CD4-positive, alpha-beta memory T cell (primary cell): ENCODE measurements at places on chromosomes 3 and 15.

DNA sequence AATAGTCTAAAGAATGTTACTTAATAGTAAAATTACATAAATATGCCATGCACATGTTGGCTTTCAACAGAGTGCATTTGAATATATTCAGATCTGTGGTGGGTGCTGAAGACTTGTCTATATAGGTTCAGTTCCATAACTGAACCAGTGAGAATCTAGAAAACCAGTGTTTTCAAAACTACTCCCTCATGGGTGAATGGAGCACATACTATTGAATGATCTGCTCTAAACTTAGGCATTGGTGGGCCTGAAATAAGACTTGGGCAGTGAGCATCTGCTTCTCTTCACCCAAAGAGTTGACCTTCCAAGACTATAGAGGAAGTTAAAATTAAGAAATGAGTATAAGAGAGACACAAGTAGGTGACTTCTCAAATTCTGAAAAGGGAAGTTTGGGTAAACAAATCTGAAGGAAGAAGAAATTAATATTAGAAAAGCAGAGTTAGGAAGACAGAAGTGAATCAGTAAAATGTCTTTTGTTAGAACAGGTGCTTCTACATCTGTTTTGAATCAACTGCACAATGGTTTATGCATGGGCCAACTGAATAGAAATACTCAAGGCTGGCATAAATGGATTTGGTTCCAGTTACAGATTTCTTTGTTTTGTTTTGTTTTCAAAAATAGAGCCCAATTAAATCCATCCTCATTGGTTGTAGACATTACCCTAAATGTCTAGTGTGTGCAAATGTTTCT is 19.3 kb downstream of the ALCAM start:
- DNase-seq, result no peak

DNA sequence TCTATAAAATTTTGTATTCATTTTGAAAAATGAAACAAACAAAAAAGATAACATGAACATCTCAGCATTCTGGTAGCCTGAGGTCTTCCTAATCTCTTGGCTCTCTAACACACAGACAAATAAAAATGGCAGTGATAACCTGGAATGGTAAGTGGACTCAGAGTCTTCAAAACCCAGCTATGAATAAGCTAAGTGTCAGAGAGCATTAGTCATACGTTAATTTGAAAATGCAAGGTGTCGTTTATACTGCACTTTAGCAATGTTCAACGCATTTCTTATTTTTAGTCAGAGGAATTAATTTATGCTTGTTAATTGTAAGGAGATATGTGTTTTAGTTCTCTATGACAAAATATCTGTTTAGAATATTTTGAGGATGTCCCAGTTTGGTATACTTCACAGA is 294.3 kb downstream of the NEK10 start:
- no peak for DNase-seq

DNA sequence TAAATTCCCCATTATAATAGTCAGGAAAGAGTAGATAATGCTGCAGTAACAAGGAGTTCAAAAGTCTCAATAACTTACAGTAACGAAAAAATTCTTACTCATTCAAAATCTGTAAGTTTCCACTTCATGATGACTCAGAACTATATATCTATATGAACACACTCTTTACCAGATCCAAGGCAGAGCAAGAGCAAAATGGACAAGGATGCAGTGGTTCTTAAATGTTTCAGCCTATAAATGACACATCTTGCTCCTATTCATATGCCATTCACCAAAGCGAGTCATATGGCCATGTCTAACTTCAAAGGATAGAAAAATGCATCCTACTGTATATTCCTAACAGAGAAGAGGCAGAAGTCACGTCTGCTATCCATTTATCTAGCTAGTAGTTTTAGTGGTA is 787.7 kb downstream of the NAALADL2 start:
- DNase-seq, result no peak

DNA sequence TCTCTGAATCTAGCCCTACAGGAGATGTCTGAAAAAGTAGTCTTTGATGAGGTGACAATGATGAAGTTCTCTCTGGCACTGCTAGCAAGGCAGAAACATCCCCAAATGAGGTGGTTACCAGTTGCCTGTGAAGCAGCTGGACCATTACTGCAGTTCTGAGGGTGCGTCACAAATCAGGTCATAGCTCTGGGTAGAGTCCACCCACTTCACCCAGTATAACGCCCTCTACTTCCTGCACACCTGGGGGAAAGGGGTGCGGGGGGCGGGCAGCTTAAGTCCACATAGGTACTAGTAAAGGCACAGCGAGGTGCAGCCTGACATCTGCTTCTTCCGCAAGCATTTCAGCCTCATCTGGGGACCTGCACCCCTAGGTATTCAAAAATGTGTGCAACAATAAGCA is 13.4 kb upstream of the SATB1 start:
- DNase-seq, result peak; percentile 75

DNA sequence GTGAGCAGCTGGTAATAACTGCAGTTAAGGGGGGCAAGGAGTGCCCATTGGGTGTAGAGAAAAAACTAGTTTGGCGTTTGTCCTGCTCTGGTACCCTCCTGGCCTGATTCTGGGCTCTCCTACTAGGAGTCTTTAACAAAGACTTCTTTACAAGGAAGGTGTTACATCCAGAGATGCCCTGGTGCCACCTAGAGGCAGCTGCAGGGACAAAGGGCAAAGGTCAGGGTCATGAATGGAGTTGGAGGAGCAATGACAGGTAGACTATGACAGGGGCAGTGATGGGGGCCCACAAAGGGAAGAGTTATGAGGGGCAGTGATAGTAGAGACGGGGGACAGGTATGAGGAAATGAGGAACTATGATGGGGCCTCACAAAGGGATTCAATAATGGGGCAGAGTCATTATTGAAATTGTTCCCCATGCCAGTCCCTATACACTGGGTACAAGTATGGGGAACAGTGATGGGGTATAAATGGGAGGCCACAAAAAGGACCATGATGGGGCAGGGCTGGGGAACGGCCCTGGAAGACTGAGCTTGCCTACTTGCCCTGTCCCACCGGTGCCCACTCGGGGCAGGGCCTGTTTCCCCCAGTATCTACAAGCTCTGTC is 7.9 kb downstream of the CCDC71 start:
- peak; percentile 68 for DNase-seq

DNA sequence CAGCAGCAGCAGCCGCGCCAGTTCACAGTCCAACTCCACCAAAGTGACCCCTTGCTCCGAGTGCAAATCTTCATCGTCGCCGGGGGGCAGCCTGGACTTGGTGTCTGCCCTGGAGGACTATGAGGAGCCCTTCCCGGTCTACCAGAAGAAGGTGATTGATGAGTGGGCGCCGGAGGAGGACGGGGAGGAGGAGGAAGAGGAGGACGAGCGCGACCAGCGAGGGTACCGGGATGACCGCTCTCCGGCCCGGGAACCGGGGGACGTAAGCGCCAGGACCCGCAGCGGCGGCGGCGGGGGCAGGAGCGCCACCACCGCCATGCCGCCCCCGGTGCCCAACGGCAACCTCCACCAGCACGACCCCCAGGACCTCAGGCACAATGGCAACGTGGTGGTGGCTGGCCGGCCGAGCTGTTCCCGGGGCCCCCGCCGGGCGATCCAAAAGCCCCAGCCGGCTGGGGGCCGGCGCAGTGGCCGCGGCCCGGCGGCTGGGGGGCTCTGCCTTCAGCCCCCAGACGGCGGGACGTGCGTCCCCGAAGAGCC is 224.1 kb upstream of the IL12A start:
- no peak for DNase-seq

GRCh38 chr3:58403513-58404109 is 30.0 kb downstream of the PDHB start:
- no peak for DNase-seq
